ENCODE measurements at places on chromosomes 1 and 21.
A peak's percentile ranks its signal among the peaks of the same experiment; 100 is the strongest.

GRCh38 chr1:232271299-232271698 lies 358.6 kb downstream of the SIPA1L2 start:
- no peak for DNase-seq

DNA sequence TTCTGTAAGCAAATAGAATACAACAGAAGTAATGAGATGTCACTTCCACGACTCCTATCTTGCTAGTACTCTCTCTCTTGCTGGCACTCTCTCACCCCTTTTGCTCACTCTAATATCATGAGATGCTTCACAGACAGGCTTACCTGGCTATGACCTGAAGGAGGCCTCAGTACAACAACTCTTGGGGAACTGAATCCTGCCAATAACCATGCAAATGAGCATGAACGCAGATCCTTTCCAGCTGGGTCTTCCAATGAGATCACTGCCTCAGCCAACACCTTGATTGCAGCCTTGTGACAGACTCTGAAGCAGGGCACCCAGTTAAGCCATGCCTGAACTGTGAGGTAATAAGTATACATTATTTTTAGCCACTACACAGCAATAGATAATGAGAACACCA lies 53.1 kb upstream of the ADAR start:
- DNase-seq: no peak

DNA sequence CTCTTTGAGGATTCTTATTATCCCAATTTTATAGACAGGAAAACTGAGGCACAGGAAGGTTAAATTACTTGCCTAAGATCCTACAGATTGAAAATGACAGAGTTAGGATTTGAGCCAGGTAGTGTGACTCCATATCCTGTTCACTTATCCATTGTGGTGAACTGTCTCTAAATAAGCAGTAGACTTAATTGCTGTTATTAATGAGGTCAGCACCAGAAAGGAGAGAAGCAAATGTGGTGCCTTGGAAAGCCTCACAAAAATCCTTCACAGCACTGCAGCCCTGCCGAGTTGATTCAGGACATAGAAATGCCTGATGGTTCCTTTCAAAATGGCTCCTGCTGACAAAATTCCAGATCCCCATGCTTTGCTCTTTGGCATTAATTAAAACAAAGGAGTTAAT lies 193.3 kb upstream of the BEND5 start:
- DNase-seq: no peak

DNA sequence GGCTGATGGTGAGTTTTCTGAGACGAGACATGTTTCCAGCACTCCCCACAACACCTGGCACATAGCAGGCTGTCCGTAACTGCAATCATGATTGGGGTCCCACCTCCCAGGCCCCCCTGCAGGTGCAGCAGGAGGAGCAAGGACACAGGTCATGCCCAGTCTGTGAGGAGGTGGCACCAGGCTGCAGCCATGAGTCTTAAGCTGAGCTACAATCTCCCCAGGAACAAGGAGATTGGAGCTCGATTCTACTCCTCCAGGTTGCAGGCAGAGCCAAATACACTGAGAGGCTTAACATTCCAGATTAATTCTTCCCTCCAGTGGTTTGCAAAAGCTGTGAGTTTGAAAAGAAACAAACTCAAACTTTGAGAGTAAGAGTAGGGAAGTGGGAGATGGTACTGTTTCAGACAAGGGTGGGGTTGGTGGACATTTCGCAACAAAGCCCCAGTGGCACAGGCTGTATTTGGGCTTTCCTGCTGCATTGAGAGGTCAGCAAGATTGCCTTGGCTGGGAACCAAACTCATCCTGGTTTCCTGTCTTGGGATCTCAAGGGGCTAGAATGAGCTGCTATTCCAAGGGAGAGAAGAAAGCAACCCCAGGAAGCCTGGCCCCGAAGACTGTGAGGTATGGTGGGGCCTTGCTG lies 64.8 kb upstream of the GALNT2 start:
- no peak for DNase-seq

GRCh38 chr1:50976111-50976889 lies 6.3 kb downstream of the CDKN2C start:
- DNase-seq: no peak

- peak; percentile 65 for DNase-seq
Measured at GRCh38 chr1:11802973-11803885, 2.5 kb downstream of the MTHFR start.

- DNase-seq: no peak
Measured at GRCh38 chr1:45152126-45152525, 54.3 kb downstream of the ZSWIM5 start.

DNA sequence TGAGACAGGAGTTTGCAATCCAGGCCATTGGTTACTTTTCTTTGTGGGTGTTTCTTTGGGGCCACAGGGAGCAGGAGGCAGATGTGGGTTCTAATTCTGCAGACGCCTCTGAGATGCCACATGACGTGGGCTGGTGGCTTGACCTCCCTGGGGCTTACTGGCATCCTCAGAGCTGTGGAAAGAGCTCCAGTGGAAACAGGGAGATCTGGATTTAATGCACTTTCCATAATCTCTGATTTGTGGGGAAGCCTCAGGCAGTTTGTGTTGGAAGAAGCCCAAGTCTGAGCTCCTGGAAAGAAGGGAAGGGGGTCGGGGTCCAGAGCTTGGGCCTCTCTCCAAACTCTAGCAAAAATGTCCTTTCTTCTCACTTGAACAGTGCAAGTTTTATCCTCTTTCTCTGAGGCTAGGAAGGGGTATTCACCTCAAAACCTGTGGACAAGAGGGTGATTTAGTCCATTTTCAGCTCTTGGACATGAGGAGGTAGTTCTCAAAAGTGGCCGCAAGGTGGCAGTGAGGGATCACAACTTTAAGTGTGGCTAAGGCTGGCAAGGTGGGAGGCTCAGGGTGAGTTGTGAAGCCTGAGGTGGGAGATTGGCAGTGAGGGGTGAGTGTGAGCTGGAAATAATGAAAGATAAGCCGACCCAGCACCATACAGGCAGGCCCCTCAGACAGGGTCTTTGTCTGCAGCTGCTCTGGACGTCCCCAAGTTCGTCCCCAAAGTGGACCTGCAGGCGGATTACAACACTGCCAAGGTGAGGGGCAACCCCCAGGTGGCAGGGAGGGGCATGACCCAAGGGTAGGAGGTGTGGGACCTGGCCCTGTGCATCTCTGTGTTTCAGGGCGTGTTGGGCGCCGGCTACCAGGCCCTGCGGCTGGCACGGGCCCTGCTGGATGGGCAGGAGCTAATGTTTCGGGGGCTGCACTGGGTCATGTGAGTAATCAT lies 9.2 kb downstream of the IKBKE start:
- DNase-seq: peak; percentile 51

DNA sequence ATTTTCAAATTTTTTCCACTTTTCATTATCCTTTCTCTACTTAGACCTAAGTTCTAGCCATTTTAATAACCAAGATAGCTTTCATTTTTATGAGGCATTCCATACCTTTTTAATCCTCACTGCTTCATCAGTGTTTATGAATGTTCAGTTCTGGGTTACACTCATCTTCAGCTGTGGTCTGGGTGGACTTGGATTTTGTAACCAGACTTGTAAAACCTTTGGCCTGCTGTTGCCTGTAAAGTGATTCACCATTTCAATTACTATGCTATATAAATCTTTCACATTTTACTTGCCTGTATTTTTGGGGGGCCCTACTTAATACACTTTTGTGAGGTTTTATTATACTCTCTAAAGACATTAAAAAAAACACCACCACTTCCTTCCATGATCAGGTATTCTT lies 46.2 kb downstream of the USP25 start:
- no peak for DNase-seq

DNA sequence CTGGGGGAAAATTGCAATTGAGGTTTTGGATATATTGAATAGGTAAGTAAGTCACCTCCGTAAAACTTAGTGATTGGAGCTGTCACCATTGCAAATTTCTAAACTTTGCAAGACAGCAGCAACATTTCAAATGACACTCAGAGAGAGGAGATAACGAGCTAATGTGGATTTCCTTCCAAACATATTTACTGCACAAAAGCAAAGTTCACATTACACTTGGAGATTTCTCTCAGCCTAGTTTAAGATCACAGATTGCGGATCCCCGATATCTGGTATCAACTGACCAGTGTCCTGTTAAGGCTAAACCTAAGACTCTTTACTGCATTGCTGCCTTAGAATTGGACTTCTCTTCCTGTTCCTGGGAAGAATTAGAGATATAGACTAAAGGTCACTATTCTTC lies 47.5 kb downstream of the ZNF697 start:
- DNase-seq: no peak

GRCh38 chr1:68255301-68255700 lies 23.0 kb upstream of the WLS start:
- no peak for DNase-seq

DNA sequence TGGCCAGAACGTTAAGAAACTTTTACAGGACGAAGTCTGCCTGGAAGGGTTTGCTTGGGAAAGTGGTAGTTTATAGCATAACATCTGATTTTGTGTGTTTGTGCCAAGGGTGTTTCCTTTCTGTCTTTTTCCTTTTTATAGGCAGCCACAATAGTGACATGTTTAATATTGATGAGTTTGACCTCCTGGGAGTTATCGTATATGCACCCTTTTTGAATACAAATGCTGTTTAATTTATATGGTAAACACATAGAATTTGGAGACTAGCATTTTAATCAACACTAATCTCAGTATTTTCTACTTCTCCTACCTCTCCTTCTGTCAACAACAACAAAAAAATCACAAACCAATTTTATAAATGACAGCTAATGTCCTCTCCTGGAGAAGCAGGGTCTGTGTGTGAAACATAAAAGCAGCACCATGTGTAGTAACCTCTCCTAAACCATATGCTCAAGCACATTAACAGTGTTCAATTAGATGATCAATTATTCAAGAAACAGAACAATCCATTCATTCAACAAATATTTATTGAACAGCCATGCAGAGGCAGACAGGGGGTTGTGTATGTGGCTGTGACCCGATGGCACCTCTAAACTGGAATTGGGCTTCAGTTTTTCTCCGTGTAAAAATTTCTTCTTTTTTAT lies 604 bp upstream of the FMN2 start:
- no peak for DNase-seq

DNA sequence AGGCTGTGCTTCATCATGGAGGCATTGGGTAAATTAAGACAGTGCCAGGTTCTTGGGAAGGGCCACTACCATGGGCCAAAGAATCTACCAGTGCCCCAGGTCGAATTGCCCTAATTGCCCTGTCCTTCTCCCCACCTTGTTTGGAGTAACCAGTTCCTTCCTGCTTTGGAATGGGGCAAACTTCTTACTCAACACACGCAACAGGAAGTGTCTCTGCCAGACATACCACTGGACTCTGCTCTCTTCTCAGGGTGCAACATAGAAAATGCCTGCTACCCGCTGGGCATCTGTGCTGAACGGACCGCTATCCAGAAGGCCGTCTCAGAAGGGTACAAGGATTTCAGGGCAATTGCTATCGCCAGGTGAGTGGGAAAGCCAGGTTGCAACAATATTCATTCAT lies 15.8 kb downstream of the CDA start:
- no peak for DNase-seq

DNA sequence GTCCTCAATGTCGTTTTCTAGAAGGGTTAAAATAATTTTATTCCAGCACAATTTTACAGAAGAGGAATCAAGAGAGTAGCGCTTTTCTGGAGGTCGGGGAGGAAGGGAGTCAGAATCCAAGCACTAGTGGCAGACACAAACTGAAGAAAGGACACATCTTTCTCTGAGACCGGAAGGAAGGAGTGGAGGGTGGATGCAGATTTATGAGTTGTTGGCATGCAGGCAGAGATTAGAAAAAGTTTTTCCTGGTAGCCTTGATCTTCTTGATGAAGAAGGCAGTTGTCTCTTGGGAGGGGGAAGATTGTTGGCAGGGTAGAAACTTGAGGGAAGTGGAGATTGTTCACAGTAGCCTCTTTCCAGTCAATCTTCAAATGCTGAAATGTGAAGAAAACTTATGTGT lies 149.8 kb downstream of the PAPPA2 start:
- no peak for DNase-seq

GRCh38 chr1:216095400-216095799 lies 327.8 kb downstream of the USH2A start:
- DNase-seq: no peak

DNA sequence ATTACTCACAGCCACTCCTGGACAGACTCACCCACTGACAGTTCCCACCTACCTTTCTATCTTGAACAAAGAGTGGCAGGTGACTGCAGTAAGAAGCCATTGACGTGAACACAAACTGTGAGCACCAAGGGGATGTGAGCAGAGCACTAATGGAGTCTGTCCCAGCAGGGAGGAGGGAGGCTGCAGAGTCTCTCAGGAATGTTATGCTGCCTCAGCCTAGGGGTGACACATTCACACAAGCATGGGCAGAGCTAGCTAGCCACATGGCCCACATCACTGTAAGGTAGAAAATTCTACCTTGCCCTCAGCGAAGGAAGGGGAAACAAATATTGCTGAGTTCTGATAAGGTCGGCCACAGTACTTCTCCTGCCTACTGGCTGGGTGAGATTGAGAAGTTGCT lies 56.8 kb upstream of the PTGFRN start:
- DNase-seq: no peak

GRCh38 chr1:178634445-178634844 lies 90.6 kb upstream of the RALGPS2 start:
- no peak for DNase-seq

DNA sequence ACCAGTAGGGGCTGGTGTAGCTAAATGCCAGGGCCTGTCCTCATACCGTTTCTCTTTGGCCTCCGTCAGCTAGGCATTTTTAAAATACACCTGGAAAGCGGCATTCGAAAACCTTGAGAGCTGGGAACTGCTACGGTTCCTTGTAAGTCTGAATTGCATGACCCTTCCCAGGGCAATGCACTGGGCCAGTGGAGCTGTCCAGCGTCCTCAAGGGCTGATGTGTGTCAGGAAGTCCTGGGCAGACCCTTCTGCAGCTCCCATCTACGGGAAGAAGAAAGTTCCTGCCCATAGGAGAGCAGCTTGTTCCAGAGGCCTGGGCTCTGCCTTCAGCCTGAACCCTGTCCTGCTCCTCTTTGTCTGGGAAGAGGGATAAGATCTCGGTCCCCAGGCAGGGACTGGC lies 34.1 kb downstream of the UBASH3A start:
- no peak for DNase-seq

GRCh38 chr1:26996665-26997064 lies 3.2 kb downstream of the TRNP1 start:
- DNase-seq: no peak

DNA sequence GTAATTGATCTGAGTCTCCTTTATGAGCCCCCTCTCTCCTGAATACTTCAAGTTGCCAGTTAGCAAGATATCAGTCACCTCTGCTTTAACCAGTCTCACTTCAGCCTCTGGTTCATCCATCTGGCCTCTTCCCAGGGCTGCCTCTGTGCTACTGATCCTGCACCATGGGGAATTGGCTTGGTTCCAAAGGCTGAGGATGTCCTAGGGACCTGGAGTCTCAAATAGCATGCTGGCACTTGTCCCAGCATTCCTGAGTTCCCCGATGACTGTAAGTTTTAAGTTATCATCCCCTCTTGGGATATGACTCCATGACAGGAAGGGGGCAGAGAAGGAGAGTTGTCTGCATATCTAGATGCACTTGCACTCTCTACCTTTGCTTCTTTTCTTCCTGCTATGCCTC lies 252.0 kb downstream of the PTBP2 start:
- DNase-seq: no peak

GRCh38 chr1:43938383-43938782 lies 4.8 kb downstream of the ARTN start:
- DNase-seq: no peak

GRCh38 chr1:91912266-91912665 lies 26.3 kb upstream of the TGFBR3 start:
- no peak for DNase-seq

Measured in naive thymus-derived CD8-positive, alpha-beta T cell (primary cell).